Stomach (tissue), 19 donors: ENCODE measurements at places on chromosomes 6 and 20. TPM values are rescaled to one million over a fixed set of nuclear protein-coding genes. Genes with fewer than 3 reads are reported as not detected.

The CRYBG1 gene
- total RNA-seq, result 47.2 TPM

- H3K4me1 ChIP-seq, result peaks cover 7% of the 10 kb centered on the region
- no peak for DNase-seq
- H3K4me3 ChIP-seq, result no peak overlapping the region
- no peak overlapping the region for H3K27ac ChIP-seq
Observed at GRCh38 chr20:13777171-13777601, 7.5 kb downstream of the ESF1 start.

The PNLDC1 gene
- total RNA-seq, result not detected

- no peak for DNase-seq
- H3K4me1 ChIP-seq, result peaks cover 5% of the 10 kb centered on the region
- no peaks in the 10 kb centered on the region for H3K27me3 ChIP-seq
- H3K27ac ChIP-seq, result no peak overlapping the region
- H3K36me3 ChIP-seq, result peaks cover 29% of the 10 kb centered on the region
Observed at GRCh38 chr6:12116264-12116800, 104.2 kb downstream of the HIVEP1 start.

- DNase-seq, result no peak
- peaks cover 4% of the 10 kb centered on the region for H3K36me3 ChIP-seq
- no peaks in the 10 kb centered on the region for H3K27me3 ChIP-seq
- peak overlapping the region; percentile 29 for H3K27ac ChIP-seq
- no peak overlapping the region for H3K4me3 ChIP-seq
Observed at GRCh38 chr6:151385177-151385576, 6.2 kb downstream of the ZBTB2 start.

The SMOC2 gene
- total RNA-seq, result 32.7 TPM

The KHDC1L gene
- not detected for total RNA-seq

The CDKN1A gene
- 88.1 TPM for total RNA-seq

The ALDH8A1 gene
- total RNA-seq, result not detected
